Effector memory CD4-positive, alpha-beta T cell (primary cell): ENCODE measurements at places on chromosomes 3 and 15.

DNA sequence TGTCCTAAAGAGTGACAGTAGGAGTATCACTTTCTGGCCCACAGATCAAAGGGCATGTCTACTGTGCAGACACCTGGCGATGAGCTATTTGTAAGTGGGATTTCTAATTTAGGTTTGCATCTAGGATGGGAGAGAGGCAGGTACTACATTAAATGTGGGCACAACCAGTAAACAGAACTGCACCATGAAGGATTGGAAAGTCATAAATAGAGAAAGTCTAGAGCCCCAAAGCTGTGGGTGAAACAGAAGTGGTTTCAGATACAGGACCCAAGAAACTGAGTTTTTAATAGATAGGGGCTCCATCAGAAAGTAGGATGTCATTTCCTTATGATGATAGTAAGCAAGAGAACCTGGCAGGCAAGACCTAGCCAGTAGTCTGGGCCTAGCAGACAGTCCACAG lies 35.2 kb upstream of the SPPL2A start:
- H3K27me3 ChIP-seq: no peaks in the 10 kb centered on the region
- no peak overlapping the region for H3K4me3 ChIP-seq
- no peaks in the 10 kb centered on the region for H3K4me1 ChIP-seq
- H3K36me3 ChIP-seq: no peaks in the 10 kb centered on the region
- no peak overlapping the region for H3K27ac ChIP-seq
- no peak for DNase-seq

DNA sequence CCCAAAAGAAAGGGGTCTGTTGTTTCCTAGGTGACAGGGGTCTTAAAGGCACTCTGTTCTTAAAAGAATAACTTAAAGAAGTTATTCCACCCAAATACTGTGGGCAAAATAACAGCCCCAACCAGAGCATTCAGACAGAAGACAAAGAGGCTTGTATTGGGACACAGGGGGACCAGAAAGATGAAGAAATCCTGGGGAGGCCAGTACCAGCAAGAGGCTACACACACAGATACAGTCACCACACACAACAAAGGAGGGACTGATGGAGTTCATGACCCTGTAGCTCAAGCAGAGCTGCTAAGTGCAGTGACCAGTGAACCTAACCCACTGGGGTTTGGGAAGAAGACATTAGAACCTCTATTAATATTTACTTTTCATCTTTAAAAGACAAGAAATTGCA lies 59.0 kb downstream of the MTHFS start:
- no peak overlapping the region for H3K27ac ChIP-seq
- no peaks in the 10 kb centered on the region for H3K4me1 ChIP-seq
- no peak overlapping the region for H3K4me3 ChIP-seq
- no peaks in the 10 kb centered on the region for H3K27me3 ChIP-seq
- H3K36me3 ChIP-seq: peaks cover 3% of the 10 kb centered on the region

DNA sequence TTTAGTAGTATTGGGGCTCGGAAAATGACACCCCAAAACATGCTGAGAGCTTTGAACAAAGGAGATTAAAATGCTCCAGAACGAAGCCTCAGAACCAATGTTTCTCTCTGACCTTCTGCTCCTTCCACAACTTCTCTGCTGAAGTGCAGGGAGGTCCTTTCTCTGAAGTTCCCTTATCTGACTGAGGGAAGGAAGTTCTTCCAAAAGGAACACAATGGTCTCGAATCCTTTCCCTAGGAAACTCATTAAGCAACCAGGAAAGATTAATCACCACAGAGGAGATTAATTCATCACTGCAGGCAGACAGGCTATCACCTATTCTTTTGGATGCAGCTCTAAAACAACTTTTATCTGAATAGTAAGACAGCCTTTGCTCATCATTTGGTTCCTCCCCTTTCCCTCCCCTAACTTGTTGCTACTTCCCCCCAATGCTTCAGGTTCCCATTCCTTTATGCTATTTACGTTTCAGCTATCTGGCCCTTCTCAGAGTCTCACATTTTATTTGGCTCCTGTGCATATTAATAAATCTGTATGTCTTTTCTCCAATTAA lies 18.2 kb upstream of the WDR49 start:
- H3K4me3 ChIP-seq: no peak overlapping the region
- H3K4me1 ChIP-seq: no peaks in the 10 kb centered on the region
- no peak overlapping the region for H3K27ac ChIP-seq

- no peaks in the 10 kb centered on the region for H3K36me3 ChIP-seq
- no peak overlapping the region for H3K4me3 ChIP-seq
- no peaks in the 10 kb centered on the region for H3K4me1 ChIP-seq
These were observed 457.5 kb downstream of the NSUN3 start for GRCh38 chr3:94520364-94520763.

GRCh38 chr3:118810499-118811035 lies 224.1 kb downstream of the IGSF11 start:
- no peaks in the 10 kb centered on the region for H3K27me3 ChIP-seq
- no peak overlapping the region for H3K27ac ChIP-seq
- H3K36me3 ChIP-seq: no peaks in the 10 kb centered on the region
- no peak overlapping the region for H3K4me3 ChIP-seq
- no peaks in the 10 kb centered on the region for H3K4me1 ChIP-seq

GRCh38 chr3:65963787-65964677 lies 74.7 kb downstream of the MAGI1 start:
- no peak for DNase-seq
- H3K36me3 ChIP-seq: no peaks in the 10 kb centered on the region
- no peak overlapping the region for H3K27ac ChIP-seq
- no peaks in the 10 kb centered on the region for H3K4me1 ChIP-seq
- H3K27me3 ChIP-seq: no peaks in the 10 kb centered on the region
- H3K4me3 ChIP-seq: no peak overlapping the region

GRCh38 chr3:32423534-32423933 lies 31.9 kb downstream of the CMTM7 start:
- peaks cover 56% of the 10 kb centered on the region for H3K4me1 ChIP-seq
- no peak for DNase-seq
- no peak overlapping the region for H3K4me3 ChIP-seq
- H3K27me3 ChIP-seq: no peaks in the 10 kb centered on the region
